NCI-H2227 treated with DMSO at 0.1 percent for 48 hours (cell line): ENCODE measurements at places on chromosomes 3 and 15.
A peak's percentile ranks its signal among the peaks of the same experiment; 100 is the strongest.

DNA sequence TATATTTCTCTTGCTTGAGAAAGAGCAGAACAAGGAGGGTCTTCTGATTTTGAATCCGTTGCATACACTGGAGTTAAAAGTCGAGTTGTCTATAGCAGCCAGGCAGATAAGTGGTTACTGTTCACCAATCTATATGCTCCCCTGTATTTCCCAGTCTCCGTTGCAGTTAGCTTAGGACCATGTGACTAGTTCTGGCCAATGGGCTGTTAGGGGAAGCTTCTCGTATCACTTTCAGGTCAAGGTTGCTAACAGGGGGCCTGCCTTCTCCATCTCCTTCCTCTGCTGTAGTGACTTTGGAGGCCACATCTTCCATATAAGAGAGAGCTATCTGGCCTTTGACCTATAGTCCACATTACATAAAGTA is 188.5 kb upstream of the KBTBD8 start:
- no peak for DNase-seq

- DNase-seq = no peak
These were observed 18.1 kb downstream of the SCG3 start for GRCh38 chr15:51699373-51699772.

DNA sequence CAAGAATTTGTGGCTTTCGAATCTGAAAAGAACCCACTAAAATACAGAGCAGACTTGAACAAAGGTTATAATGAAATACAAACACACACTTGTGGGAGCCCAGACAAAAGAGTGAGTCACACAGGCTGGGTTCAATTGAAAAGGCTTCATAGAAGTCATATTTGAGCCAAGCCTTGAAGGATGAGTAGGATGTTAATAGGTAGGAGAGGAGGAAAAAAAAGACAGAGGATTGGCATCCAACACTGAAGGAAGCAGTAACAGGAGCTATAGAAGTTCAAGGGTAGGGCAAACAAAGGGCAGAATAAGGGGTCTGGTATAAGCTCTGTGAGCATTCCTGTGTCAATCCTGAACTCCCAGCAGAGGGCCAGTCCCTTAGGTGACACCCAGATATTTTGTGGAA is 325.4 kb downstream of the FOXP1 start:
- DNase-seq = no peak

DNA sequence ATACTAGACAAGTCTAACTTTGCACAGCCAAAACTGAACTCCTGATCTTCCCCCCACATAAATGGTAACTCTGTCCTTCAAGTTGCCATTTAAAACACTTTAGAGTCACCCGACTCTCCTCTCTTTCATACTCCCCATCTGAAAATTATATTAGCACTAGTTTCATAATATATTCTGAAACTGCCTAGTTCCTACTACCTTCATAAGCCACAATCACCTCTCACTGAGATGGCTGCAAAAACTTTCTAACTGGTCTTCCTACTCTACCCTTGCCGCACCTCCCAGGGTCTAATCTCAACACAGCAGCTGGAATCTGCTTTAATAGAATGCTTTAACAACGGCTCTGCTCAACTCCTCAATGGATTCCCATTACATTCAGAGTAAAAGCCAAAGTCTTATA is 55.0 kb downstream of the GLB1 start:
- DNase-seq = no peak

- DNase-seq = no peak
These were observed 1.9 kb downstream of the SHISA5 start for GRCh38 chr3:48502121-48502520.

DNA sequence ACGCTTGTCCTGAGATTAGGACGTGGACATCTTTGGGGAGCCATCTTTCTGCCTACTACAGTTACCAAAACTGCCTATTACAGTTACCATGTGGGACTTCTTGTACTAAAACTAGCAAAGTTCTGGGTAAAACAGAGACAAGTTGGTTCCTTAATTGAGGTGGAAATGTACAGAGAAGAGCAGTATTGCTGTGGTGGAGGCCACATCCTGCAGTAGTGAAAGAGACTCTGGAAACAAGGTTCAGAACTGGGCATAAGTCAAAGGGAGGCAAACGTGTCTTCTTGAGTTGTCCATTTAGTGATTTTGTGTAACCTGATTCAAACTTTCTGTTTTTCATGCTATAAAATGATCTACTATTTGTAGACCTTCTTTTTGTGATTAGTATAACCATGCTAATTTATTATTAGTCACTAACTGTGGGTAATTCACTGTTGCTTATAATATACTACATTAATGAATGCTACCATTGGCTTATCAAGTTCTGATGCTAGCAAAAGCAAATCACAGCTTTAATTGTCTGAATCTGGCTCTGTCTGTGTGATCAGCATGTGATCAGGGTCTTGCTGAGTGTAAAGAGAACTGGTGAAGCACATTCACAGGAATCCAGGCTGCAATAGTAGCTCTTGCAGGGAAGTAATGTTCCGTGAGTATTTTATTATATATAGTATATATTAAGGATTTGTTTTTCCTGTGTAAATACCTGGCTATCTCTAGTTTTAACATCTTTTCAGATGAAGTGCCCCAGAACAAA is 207.9 kb upstream of the GAP43 start:
- DNase-seq = no peak

DNA sequence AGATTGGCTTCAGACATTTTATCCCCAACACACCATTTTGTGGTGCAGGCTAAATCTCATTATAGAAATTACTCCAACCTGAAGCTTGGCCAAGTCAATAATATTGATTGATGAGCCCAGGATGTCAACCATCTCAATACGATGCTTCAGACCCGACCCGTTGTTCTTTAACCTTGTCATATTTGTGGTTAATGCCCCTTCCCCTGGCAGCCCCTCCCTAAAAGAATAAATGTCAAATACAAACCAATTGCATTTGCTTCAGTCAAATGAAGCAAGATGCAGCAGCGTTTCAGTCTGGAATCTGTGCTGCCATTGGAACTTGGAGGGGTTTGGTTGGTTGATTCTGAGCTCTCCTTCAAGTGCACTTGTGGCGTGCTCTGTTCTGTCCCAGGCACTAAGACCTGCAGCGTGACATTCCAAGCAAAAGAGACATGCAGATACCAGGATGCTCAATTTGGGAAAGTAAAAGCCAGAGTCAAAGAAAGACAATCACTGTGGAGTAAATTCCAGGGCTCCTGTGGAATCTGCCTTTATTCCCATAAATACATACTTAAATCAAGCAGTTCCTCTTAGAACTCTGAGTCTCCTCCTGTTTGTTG is 23.8 kb upstream of the PSMD6 start:
- no peak for DNase-seq

- DNase-seq = peak; percentile 57
These were observed 514 bp downstream of the MBNL1 start for GRCh38 chr3:152269056-152269830.

- no peak for DNase-seq
These were observed 75.1 kb downstream of the ATP10A start for GRCh38 chr15:25787855-25788520.
